ENCODE measurements at places on chromosomes 11 and 22.

DNA sequence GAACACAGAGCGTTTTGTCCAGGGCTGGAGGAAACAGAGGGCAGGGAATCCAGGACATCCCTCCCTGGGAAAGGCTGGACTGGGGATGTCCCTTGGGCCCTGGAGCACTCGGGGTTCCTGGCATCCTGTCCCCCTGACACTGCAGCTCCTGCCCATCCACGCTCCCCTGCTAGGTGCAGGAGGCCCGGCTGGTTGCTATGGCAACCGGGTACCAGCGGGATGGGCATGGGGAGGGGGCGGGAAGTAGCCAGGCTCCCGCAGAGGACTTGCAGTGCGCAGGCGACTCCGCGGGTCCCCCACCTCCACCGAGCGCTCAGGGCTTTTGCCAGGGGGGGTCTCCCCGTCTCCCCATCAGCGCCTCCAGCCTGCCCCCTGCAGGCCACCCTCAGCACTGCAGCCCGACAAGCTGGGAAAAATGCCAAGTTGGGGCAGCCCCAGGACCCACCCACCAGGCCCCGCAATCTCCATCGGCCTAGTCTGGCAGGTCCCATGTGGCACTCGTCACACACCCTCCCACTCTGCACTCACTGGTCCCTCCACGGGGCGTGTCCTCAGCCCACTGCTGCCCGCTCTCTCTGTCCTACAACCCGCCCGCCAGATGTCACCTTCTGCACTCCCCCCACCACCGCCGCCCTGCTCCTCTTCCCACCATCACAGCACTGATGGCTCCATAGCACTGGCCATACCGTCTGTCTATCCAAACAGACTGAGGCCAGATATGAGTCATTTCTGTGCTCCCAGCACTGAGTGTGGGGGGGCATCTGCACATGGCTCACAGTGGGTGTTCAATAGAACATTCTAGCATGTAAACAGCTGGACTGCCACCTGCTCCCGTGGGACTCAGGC, 31.5 kb downstream of the KIAA0930 start:
- no peak for DNase-seq

DNA sequence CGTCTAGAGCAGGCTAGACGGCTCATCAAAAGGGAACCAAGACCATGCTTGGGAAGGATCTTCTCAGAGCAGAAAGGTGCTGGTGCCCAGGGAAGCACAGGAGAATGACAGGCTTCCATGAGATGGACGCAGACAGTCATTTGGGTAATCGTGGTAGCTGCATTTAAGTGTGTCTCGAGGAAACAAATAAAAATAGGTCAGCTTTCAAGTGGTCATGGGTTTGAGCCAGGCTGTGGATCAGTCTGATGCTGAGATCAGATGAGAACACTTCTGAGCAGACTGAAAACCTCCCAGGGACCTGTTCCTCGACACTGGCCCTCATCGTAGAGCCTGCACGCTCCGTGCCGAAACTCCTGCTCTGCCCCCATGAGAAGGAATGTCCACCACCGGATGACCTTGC, 4.7 kb downstream of the CARS1 start:
- no peak for DNase-seq

DNA sequence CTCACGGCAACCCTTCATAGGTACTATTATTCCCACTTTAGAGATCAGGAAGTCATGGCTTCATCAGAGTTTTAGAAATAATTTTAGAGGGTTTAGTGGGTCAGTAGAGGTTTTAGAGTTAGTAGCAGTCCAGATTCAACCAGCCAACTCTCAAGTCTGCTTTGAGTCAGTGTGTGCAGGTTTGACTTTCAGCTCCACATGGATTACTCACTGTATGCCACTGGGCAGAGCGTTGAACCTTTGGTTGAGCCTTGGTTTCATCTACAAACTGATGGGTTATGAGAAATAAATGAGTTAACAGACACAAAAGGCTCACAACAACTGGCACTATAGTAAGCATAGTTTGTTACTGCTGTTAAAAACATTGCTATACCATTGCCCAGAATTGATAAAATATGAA, 19.0 kb upstream of the TP53AIP1 start:
- no peak for DNase-seq

- no peak for DNase-seq
Observed at GRCh38 chr22:45112136-45112879, 51.4 kb upstream of the NUP50 start.

DNA sequence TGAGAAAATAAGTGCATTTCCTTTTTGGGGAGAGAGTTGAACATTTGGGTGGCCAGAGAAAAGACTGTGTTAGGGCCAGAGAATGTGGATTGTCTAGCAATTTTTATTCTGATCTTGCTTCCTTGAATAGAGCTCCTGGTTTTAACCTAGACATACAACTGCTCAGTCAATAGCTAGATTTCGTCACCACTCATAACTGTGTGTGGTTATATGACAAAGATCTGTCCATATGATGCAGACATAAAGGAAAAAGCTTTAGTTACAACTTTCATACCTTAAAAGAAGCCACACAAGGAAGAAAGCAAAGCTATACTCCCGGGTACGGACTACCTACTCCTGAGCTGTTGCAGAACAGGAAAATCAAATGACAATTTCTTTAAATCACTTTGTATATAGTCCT, 37.2 kb downstream of the MS4A6A start:
- no peak for DNase-seq

- no peak for DNase-seq
Observed at GRCh38 chr22:41732096-41732772, 32.9 kb downstream of the MEI1 start.

DNA sequence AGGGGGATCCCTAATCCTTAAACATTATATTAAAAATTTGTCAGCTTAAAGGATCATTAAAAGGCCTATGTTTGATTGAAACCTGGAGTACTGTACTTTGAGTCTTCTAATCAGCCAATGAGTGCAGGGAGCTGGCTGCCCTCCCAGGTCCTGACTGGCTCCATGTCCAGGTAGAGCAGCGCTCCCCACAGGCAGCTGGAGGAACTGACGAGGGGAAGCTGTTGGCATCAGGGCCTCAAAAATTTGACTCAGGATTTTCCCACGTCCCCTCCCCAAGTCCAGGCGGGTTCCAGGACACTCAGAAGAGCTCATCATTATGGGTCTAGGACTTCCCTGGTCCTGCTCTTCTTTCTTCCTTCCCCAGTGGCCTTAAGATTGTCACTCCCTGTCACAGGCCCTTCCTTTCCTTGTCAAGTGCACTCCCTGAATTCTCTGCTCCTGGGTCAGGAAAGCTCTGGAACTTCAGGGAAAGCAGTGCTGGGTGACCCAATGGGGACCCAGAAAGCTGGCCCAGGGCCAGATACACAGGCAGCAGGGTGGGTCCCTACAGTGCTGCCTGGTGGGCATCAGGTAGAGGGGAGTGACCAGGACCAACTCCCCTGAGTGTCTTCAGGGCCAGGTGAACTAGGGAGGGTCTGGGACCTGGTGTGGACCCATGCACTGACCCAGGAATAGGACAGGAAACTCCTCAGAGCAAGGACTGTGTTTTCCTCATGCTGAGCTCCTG, 65.5 kb downstream of the GGTLC2 start:
- DNase-seq, result no peak

DNA sequence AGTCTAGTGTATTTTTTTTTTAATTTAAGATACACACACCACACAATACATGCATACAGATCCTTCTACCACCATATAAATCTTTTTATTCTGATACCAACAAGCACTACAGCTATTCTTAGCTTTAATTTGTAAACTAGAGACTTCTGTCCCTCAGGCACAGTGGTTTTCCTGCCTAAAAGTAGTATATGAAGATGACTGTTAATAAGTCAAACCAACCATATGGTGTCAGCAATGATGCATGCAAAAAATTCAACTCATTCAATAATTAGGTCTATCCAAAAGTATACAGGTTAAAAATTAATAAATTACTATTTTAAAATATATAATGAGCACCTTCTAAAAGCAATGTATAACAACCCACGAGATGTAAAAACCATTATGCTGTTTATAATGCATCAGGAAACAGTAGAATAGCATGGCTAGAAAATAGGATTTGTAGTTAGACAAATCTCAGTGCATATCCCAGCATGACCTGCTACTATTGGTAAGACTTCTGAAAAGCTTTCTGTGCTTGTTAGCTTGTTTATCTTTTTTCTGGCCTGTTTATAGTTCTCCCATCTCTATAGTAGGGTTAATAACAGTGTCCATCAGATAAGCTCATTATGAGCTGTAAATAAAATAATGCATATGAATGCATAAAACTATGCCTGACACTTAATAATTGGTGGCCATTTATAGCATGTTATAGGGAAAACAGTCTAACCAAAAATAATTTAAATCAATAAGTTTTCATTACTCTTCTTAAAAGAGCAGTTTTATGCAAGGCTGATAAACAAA, 10.2 kb downstream of the RAB38 start:
- no peak for DNase-seq

DNA sequence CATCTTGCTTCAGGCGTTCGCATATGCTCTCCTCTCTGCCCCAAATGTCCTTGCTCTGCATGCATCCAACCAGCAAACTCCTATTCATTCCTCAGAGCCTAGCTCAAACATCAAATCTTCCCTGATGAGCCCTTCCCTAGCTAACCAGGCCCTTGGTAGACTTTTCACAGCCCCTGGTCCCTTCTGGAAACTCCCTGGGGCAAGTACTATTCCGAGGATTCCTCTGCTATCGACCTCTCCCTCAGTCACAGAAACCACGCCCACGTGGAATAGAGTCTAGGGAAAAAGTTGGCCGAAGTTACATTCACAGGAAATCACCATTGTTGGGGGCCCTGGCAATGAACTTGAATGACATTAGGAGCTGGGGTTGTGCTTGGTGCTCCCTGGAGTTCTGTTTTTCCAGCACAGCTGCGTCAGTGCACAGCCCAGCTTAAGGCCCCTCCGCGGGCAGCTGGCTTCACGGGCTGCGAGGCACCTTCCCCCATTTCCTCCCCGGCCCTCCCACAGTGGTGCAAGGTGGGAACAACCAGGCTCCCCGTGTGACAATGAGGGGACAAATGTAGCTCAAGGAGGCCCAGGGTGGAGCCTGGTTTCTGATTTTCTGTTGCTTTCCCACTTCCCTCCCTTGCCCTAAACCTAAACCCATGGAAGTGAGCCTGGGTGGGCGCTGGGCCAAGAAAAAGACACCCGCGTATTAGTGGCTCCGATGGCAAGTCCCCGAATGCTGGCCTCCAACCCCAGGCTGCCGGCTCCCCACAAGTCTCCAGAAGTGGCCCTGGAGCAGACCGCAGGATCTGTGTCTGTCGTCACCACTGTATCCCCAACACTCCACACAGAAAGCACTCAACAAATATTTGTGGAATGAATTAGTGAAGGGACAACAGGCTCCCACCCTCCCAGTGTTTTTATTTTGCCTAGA, 4.3 kb upstream of the ATP5MGL start:
- no peak for DNase-seq

DNA sequence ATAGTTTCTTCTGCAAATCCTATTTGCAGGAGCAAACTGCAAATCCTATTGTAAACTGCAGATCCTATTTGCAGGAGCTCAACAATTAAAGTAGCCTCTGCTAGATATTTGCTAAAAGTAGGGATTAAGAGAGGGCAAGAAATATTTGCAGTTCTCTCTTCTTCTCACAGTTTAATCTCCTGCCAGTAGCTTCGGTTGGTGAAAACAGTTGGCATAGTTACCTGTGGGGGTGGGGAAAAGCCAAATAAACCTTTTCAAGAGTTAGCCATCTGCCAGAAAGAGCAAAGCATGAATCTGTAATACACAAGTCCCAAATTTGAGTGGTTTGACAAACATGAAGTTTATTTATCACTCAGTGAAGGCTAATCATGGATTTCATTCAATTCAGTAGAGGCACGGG, 942.5 kb downstream of the JRKL start:
- DNase-seq, result no peak

DNA sequence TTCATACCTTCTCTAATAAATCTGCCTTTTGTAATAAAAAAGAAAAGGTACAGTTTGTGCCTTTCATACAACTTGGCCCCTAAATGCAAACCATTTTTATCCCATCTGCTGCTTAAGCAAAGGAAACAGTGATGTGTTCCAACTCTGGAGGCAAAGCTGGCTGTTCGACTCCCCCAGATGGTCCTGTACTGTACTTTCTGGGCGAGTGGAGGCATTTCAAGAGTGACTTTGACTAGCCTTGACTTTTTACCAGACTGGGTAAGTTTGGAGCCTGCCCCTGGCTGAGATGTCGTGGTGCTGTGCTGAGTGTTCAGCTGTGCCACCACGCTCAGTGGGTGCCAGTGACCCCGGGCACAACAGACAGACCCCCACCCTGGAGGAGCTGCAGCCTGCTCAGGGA, 10.2 kb downstream of the MICALL1 start:
- no peak for DNase-seq

DNA sequence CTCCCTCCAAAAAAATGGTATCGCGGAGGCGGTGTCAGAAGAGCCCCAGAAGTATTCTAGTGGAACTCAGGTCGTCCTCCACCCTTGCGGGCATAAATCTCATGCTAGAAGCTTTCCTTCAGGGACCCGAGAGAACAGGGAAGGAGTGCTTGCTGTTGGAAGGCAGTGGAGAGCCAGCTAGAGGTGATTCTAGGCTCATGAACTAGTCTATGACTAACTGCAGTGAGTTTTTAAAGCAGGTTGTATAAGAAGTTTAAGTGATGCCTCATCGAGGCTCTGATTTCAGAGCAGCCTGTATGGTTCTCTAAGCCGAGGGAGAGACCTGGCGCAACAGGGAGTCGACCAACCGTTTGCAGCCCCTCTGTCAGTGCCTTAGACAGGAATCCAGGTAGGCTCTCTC, 85.7 kb downstream of the TBC1D22A start:
- DNase-seq, result no peak

- DNase-seq, result no peak
Observed at GRCh38 chr11:80916173-80916798, 1475.5 kb upstream of the TENM4 start.

- no peak for DNase-seq
Observed at GRCh38 chr11:122082205-122082604, 33.8 kb downstream of the BLID start.

- DNase-seq, result no peak
Observed at GRCh38 chr11:126072141-126072741, 9.6 kb upstream of the CDON start.

GRCh38 chr11:20599221-20600019, at the start of gene SLC6A5:
Gene SLC6A5, plus strand, starts transcription at chr11:20599608. Its CDS starts 65 bp downstream, at chr11:20599673.
- DNase-seq, result no peak
